Colonic mucosa (tissue), 4 donors: ENCODE measurements at places on chromosomes 4 and X.

GRCh38 chr4:147741190-147741788, 9.4 kb downstream of the ARHGAP10 start:
- DNase-seq: no peak

- no peak for DNase-seq
Observed at GRCh38 chrX:19879735-19880378, 7.5 kb downstream of the SH3KBP1 start.

DNA sequence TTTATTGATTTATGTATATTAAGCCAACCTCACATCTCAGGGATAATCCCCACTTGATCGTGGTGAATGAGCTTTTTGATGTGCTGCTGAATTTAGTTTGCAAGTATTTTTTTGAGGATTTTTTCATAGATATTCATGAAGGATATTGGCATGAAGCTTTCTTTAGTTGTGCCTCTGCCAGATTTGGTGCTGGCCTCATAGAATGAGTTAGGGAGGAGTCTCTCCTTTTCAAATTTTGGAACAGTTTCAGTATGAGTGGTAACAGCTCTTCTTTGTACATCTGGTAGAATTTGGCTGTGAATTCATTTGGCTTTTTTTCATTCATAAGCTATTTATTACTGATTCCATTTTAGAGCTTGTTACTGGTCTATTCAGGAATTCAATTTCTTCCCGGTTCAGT, 197.2 kb upstream of the NDST4 start:
- DNase-seq: no peak

GRCh38 chrX:20217906-20218305, 48.8 kb downstream of the RPS6KA3 start:
- DNase-seq: no peak

DNA sequence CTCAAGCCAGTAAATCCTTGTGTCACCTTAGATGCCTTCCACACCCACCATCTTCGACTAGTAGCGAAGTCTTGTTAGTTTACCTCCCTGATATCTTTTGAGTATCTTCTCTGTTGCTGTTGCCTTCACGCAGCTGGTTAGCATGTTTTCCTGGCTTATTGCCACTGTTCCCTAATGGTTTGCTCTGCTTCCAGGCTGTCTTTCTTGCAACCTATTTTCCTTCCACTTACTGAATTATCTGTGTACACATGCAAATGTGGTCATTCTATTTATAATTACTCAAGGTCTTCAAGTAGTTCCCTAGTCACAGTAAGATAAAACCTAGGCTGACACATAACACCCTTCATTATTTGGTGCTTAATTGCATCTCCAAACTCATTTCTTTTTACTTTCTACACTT, 89.5 kb downstream of the UGT8 start:
- DNase-seq: no peak

DNA sequence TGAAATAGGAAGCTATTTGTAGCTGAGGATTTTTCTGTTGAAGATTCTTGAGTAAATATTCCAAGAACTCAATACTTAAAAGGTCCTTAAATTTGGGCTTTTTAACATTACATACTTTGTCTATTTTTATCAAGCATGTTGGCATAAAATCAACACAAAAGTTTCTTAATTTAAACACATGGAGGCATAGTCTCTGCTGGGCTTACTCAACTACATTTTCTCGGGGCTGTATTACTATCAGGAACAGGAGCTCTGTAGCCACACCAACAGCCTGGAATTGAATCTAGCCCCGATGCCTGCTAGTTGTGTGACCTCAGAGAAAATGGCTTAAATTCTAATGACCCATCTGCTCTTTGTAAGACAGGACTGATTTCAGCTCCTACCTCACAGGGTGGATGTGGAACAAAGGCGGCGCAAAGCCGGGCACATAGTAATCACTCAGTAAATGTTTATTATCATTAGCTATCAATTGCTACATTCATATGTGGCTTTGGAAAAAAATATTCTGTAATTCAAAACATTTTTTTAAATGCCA, 207.0 kb downstream of the NSUN7 start:
- DNase-seq: no peak

DNA sequence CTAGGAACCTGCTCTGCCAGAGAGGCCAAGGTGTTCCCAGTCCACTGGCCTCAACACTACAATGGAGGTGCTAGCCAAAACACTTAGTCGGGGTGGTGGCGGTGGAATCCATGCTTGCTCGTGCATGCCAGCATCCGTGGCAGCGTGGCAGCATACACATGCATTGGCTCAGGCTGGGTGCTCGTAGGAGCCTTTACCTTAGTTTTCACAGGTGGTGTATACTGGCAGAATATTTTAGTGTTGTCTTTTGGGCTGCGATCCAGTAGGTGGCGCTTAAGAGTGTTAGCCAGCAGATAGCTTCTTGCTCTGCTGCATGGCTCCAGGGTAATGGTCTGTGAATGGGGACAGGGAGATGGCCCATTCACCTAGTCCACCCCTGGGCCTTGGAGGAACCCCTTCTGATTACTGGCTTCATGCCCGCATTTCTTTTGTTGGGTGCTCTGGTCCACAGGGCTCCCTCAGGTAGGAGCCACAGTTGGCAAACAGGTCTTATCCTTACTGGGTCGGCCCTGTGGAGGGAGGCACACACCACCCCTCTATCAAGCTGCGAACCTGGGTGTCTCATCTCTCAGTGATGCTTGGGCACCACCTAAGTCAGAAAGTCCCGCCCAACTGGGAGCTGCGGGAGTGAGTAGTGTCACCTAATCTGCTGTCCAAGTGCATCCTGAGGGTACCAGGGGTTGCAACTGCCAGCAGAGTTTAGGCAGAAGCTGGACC, 40.0 kb downstream of the RIPPLY1 start:
- DNase-seq: peak; percentile 35

GRCh38 chr4:89119166-89119565, 7.8 kb downstream of the TIGD2 start:
- DNase-seq: no peak

GRCh38 chr4:150119492-150119891, 41.2 kb downstream of the DCLK2 start:
- DNase-seq: no peak

GRCh38 chr4:82718162-82718940, 80.2 kb downstream of the SCD5 start:
- DNase-seq: no peak

- no peak for DNase-seq
Observed at GRCh38 chr4:28010577-28011240, 1150.1 kb downstream of the STIM2 start.

GRCh38 chrX:68433981-68434299, 645 bp upstream of the OPHN1 start:
- no peak for DNase-seq

DNA sequence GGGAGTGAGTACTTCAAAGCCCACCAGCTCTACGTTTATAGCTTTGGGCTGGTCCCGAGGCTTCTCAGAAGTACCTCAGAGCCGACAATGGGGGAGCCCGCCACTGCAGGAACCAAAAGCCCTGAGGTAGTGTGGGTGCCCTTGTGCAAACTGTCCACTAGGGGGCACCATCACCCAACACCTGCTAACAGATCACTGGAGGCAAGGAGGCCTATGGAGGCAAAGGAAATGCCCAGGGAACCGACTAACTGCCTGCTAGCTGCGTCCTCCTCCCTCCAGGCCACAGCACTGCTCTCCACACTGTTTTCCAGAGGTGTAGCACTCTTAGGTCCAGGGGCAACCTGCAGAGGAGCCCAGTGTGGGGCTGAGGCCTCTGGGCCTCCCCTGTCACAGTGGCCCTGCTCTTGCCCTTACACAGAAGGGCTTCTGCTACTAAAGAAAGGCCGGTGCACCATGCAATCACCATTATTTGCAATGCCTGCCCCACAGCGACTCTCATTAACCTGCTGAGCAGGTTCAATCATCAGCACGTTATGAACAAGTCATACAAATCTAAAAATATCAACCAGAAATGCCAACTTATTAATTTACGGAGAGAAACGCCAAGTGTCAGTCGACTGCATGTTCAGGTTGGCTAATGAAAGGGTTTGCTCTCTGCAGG, 159.1 kb downstream of the NSUN7 start:
- DNase-seq: peak; percentile 78

- no peak for DNase-seq
Observed at GRCh38 chr4:13762130-13762529, 134.6 kb upstream of the BOD1L1 start.

DNA sequence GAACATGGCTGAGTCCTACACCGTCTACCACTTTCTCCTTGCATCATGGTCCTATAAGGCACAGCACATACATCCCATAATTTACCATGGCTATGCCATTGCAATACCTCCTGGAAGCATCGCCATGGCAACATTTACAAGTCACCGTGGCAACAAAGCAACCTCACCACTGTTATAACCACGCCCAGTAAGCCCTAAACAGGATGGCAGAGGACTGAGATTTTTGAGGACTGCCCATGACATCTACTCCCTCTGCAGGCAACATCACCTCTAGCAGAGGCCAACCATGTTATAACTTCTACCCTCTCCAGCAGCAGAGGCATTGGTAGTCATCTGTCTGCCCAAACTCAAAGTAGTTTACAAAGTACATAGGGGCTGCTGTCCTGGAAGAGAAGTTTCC, 29.7 kb downstream of the BCOR start:
- DNase-seq: no peak

GRCh38 chr4:78343682-78344081, 207.9 kb upstream of the ANXA3 start:
- DNase-seq: no peak

- peak; percentile 57 for DNase-seq
Observed at GRCh38 chr4:17447675-17448298, 64.1 kb downstream of the QDPR start.

GRCh38 chr4:142961866-142962265, 115.8 kb upstream of the INPP4B start:
- DNase-seq: no peak

- DNase-seq: no peak
Observed at GRCh38 chr4:28402751-28403150, 1542.1 kb downstream of the STIM2 start.

GRCh38 chr4:145907812-145908211, 30.8 kb downstream of the ZNF827 start:
- no peak for DNase-seq

DNA sequence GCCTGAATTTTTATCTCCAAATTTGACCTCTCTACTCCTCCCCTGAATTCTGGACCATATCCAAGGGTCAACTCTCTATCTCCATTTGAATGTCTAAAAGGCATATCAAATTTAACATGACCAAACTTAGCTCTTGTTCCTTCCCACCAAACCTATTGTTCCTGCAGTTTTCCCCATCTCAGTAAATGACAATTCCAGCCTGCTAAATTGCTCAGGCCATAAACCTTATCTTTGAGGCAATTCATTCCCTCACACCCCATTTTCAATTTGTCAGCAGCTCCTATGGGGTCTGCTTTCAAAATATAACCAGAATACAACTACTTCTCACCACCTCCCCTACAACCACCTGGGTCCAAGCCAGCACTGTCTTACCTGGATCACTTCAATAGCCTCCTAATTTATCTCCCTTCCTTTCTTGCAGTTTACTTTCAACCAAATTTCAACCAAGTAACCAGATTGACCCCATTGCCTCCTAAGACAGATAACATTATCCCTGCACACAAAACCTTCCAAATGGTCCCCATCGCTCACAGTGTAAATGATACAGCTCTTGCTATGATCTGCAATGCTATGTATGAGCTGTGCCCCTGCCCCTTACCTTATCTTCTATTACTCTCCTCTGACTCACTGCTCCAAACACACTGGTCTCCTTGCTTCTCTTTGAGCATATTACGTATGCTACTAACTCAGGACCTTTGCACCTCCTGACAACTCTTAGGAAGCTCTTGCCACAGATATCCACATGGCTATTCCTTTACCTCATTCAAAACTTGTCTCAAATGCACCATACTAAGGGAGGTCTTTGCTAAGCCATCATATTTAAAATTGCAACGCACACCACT, 66.0 kb downstream of the CAMK2D start:
- DNase-seq: peak; percentile 46

- no peak for DNase-seq
Observed at GRCh38 chrX:30931920-30932319, 42.9 kb upstream of the TAB3 start.
